ENCODE measurements at places on chromosomes 16 and 17.

DNA sequence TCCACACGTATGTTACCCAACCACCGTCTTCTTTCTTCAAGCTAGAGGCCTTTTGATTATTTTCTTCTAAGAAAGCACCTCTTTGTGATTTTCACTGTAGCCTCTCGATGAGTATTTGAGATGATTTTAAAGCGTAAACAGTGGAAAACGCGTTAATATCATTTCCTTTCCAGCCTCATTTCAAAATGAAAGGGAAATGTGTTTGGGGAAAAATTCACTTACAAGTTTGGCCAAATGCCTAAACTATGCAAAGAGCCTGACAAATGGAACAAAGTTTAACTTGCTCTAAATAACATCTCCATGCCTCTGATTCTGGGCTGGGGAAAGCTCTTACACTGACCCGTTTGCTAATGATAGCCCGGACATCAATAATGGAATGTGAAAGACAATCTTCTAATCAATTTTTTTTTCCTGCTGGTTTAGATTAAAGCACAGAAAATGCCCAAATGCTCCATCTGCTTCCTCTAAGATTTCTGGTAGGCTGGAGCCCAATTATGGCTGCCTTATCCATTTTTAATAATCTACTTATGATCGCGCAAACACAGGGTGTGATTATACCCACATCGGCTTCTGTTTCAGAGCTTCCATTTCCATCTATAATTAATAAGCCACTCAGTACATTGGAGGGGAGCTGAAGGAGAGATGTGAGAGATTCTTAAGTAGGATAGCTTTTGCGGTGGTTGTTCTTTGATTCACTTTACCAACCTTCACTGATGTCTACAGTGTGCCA, 43.5 kb downstream of the HS3ST2 start:
- DNase-seq = no peak

GRCh38 chr17:75737133-75737962, 16.1 kb downstream of the ITGB4 start:
- DNase-seq = no peak

- no peak for DNase-seq
Observed at GRCh38 chr16:10678655-10679054, 16.1 kb downstream of the TEKT5 start.

GRCh38 chr17:60277258-60277657, 114.7 kb downstream of the USP32 start:
- no peak for DNase-seq

GRCh38 chr17:71118039-71118438, 948.7 kb downstream of the KCNJ2 start:
- DNase-seq = no peak

- no peak for DNase-seq
Observed at GRCh38 chr16:7148606-7149005, 184.0 kb upstream of the RBFOX1 start.

DNA sequence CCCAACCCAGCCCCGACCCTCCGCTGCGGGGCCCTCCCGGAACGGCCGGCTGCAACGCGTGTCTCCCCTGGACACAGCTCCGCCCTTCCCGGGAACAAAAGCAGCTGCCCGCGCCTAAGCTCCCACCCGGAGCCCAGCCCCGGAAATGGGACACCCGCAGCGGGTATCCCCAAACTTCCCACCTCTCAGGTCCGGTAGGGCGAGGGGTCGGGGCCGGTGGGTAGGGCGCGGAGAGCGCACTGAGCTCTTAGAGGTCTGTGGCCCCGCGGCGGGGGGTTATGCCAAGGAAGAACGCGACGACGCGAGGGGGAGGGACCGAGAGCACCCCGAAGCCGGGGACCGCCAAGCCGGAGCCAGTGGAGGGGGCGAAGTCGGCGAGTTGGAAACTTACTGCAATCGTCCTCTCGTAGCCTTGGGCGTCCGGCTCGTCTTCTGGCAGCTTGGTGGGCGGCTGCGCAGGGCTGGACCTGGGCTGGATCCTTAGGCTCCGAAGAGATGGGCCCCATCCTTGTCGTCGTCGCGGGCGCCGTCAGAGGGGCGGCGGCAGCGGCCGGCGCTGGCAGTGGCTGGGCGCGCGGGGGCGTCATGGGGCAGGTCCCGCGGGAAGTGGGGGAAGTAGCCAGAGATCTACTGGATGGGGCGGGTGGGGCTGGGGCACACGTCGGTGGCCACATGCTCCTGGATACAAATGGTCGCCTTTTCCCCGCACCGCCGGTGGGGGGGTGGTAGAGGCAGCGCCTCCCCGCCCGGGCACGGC, 6.9 kb downstream of the USP6 start:
- no peak for DNase-seq

- no peak for DNase-seq
Observed at GRCh38 chr16:23187341-23187740, 4.8 kb downstream of the SCNN1G start.

DNA sequence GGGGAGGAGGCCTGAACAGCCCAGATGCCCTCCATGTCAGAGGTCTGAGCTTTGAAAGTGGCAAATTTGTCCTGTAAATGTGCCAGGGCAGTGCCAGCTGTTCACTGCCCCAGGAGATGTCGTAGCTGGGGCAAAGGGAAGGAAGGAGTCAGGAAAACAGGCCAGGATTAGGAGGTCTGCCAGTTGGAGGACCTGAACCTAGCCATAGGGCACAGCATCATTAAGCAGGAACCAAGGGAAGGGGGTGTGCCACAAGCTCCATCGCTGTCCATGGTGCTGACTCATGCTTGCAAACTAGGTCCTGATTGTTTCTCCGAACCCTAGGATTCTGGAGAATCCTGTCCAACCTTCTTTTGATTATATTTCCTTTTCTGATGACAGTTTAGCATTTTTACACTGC, 124.2 kb downstream of the TMEM132E start:
- no peak for DNase-seq

DNA sequence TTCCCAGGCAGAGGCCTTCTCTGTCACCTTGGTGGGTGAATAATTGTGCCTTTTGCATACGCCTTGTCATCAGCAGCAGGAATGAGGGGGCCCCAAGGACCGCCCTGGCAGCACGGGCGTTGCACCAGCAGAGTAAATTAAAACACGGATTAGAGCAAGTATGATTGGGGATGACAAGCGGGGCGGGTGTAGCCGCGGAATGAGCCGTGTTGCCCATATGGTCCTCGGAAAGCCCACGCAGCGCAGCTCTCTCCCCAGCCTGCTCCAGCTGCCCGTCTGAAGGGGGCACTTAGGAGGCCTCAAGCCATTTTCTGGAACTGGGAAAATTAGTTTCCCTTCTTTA, 299.4 kb upstream of the IRX3 start:
- DNase-seq = no peak

DNA sequence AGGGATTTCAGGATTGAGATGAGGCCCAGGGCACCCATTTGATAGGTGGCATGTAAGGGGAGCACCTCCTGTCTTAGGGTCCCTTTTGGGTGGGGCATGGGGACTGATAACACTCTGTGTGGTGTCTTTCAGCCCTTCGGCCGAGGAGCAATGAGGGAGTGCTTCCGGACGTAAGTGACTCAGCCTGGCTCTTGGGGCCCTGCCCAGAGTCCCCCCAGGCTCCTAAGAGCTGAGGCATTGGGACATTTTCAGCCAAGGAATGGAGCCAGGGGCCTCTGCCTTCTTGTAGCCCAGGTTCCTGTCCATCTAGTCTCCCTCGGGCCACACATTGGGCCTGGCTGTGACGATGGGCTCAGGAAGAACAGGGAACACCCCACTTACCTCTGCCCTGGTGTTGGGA, 44.4 kb downstream of the EEF2K start:
- DNase-seq = no peak

GRCh38 chr17:32335687-32336086, 6.3 kb downstream of the C17orf75 start:
- DNase-seq = no peak

DNA sequence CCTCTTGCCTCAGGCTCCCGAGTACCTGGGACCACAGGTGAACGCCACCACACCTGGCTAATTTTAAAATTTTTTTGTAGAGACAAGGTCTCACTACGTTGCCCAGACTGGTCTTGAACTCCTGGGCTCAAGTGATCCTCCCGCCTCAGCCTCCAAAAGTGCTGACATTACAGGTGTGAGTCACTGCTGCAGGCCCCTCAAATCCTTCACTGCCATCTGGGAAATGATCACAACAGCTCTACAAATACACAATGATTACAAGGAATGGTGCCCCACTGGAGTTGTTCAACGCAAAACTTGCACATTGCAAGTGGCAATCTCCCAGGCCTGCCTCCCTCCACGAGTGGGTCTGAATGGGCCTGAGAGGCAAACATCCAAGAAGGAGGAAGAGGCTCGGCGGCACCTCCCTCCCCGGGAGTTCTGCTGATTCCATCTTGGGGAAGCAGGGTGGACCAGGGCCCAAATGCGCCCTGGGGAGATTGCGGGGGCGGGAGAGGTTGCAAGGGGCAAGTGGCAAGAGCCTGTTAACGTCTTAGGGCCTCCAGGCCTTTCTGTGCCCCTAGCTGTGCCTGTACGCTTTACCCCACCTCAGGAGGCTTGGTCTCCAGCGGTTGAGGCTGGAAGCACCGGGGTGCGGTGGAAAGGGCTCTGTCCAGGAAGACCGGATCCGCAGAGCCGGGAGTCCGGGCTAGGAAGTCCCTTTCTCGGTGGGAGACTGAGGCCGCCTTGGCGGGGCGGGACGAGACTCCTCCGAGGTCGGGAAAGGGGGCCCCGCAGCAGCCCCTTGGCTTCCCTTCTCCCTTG, 656 bp upstream of the IGFBP4 start:
- DNase-seq = no peak

GRCh38 chr17:7070712-7071111, 9.3 kb downstream of the CLEC10A start:
- DNase-seq = no peak

Data from CD8-positive, alpha-beta memory T cell (primary cell).